ENCODE measurements at places on chromosomes 3 and 15.

DNA sequence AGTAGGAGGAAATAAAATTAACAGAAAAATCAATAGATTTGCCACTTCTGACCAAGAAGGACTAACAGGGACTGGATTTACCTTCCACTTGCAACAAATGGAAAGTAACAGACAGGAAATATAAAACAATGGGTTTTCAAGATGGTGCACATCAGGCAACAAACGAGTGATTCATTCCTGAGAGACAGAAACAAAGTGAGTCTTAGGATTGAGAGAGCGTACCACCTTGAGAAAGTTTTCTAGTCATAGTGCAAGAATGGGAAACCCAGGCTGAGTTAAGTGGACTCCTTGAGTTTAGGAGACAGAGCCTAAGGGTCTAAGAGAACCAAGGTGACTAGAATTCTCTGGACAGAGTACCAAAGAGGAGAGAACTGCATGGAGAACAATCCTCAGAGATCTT lies 101.7 kb downstream of the PPP2R3A start:
- DNase-seq = no peak

DNA sequence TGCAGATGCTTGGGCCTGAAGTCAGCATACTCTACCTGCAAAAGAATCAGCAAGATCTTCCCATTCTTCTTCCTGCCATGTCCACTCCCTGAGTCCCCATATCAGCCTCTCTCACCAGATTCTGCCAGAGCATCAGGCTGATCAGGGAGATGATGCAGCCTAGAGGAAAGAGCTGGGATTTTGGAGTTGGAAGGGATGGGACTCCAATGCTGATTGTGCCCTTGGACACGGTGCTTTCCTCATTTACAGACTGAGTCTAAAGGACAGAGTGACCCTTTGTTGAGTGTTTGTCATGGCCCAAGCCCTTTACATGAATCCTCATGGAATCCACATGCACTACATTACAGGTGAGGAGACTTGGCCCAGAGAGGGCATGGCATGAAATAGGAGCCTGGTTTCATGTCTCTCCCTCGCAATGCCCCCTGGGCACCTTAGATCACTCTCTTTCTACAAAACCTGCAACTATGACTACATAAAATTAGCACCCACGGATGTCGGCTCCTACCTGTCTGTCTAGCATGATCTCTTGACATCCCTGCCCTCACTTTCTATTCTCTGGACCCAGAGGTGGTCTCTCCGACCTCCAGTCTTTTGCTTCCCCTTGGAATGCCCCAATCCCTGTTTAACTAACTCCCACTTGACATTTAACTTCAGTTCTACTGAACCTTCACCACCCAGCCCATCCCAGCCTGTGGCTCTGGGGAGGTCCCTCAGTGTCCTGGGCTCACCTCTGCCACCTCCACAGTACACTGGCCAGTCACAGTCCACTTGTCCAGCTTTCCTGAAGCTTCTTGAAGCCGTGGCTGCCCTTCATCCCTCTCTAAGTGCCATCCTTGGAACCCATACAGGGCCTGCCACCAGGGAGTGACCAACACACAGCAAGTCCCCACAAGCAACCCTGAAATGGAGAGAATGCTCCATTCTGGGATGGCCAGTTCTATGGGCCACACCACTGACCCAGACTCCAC lies 173.5 kb downstream of the ABHD5 start:
- DNase-seq = no peak

- no peak for DNase-seq
These were observed 274.4 kb downstream of the ADAMTSL3 start for GRCh38 chr15:83928392-83928734.

GRCh38 chr3:112871735-112872134 lies 25.1 kb upstream of the CD200R1L start:
- DNase-seq = no peak

GRCh38 chr3:123036352-123037014 lies 8.9 kb upstream of the SEMA5B start:
- DNase-seq = no peak

DNA sequence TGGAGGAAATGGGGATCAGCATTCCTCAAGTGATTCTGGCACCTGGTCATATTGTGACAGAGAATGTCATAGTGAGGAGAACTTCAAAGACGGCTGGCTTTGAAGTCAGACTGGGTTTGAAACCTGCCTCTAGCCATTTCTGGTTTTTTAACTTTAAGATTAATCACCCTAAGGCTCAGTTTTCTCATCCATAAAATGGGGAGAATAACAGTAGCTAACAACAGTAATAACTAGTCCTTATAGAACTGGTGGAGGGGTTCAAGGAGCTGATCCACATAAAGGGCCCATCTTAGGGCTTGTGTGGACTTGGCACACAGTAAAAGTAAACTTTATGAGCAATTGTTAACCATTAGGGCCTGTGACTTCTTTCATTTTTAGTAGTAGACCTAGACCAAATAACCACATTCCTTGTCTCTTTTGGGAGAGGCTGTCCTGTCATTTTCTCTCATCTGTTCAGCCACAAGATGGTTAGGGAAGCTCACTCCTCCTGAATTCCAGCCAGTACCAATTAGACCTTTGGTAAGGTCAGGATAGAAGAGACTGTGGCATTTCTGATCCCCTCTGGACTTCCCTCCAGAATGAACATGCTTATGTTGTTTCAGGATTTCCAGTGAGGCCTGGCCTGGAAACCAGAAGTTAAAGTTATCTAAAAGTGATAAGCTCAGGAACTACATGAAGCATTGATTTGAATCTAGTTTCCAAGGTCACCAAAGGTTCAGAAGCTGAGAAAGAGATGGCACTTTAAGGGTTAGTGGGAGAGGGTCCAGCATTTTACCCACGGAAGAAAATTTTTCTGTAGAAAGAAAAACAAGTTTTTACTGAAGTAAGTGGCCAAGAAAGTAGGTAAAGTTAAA lies 159.3 kb upstream of the DPH6 start:
- DNase-seq = no peak

- DNase-seq = no peak
These were observed 44.4 kb downstream of the ITGA11 start for GRCh38 chr15:68387381-68388143.

- DNase-seq = no peak
These were observed 129.5 kb downstream of the ATP8B4 start for GRCh38 chr15:49989498-49989897.

- DNase-seq = no peak
These were observed 357.7 kb downstream of the CLSTN2 start for GRCh38 chr3:140292684-140293083.

DNA sequence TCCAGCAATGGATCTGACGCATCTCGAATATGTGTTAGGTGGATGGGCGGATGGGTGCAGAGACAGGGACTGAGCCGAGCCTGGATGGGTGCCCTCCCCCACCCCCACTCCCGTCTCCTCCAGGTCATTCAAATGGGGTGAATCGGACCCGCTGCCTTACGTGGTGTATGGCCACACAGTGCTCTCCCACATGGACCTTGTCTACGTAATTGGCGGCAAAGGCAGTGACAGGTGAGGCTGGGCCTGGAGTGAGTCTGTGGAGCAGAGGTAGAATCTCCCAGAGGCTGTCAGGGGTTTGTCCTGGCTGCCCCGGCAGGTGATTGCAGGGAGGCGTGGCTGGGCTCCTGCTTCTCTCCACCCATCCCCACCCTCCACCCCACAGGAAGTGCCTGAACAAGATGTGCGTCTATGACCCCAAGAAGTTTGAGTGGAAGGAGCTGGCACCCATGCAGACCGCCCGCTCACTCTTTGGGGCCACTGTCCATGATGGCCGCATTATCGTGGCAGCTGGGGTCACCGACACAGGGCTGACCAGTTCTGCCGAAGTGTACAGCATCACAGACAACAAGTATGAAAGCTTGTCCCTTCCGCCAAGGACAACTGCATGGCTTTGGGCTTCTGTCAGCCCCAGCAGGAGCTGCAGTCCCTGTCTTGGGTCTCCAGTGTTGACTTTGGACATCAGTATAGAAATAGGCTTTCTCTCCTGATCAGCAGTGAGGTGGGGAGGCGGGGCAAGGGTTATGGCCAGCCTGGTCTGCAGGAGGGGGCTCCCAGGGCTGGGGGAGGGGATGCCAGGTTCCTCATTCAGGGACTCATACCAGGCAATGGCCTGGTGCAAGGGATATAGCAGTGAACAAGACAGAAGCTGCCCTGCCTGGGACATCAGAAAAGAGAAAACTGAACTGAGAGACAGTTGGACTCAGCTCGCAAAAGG lies 3.4 kb downstream of the KLHL40 start:
- no peak for DNase-seq

DNA sequence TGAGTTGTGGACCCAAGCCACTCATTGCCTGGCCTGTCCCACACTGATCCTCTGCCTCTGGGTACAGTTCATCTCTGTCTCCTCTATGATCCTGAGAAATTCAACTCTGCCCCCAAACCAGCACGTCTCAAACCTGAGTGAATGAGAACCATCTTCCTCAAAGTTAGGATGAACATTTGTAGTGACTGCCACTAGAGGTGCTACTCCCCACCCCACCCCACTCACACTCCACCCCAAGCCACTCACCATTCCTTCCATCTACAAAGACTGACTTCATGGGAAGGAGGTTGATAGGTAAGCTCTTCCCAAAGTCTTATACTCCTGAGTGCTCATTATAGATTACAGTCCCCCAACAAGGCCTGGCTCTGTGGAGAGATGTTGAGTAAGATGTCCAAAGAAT lies 43.8 kb downstream of the NEK10 start:
- no peak for DNase-seq

DNA sequence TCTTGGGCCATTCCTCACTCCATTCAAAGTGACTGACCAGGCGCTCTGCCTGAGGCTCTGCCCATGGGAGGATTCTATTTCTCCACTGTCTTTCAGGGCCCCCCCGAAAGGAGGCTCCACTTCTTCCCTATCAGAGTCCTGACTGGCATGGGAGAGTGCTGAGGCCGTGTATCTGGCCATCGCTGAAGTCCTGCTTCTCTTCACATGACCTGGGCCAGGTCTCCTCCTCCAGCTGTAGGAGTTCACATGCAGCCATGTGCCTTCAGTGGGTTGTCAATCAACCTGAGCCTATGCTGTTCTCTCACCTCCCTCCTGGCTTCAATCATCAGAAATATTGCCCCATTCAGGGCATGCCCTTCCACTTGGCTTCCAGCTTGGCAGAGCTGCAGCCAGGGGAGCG lies 12.8 kb upstream of the APBA2 start:
- no peak for DNase-seq

DNA sequence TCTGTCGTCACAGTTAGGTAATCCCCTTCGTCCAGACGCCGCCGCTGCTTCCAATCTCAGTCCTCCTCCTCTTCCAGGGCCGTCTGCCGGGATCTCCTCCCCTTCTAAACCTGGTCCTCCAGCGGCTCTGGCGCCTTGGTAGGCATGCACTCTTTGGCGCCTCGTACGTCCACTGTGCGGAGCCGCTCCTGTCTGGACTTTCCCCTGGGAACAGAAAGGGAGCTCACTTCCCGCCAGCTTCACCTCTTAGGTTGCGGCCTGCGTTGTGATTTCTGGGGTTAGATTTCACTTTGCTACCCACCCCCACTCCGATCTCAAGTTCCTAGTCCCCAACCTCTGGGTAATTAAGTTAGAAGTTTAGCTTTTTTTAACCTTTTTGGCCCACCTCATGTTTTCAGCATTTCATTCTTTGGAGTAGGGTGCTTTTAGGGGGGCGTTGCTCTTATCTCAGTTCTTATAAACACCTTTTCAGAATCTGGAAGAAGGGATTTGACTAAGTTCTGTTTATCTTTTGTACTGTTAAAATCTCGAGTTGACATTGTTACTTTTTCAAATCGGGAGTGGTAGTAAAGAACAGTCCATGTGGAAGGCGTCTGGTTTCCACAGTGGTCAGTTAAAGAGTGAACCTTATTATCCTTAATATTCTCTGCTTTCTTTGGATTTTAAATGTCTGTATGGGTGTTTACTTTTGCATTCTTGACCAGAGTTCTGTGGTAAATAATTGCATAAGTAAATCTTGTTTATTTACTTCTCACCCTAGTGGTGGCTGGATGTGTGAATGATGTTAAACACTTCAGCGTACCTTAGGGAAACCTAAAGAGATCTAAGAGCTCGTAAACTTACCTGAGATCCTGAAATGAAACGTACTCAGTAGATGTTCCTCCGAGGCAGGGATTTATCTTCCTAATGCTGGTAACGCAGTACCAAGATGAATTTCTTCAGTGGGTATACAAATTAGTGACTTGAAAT lies 611 bp downstream of the CTDSPL2 start:
- peak; percentile 52 for DNase-seq

DNA sequence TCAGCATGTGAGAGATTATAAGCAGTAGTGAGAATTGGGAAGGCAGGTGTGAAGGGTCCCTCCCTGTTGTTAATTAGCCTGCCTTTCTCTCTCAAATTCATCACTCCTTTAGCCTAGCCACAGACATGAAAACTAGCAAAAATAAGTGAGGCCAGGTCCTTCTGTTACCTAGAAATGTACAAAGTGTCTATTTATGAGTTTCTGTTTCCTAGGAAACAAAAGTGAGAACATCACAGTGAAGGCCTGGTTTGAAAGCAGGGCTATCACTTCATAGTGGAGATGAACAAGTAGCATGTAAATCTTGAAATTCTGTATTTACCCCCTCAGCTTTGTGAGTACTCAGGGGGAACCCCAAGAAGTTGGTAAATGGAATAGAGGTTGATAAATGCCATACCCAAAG lies 78.2 kb upstream of the UMPS start:
- DNase-seq = no peak

DNA sequence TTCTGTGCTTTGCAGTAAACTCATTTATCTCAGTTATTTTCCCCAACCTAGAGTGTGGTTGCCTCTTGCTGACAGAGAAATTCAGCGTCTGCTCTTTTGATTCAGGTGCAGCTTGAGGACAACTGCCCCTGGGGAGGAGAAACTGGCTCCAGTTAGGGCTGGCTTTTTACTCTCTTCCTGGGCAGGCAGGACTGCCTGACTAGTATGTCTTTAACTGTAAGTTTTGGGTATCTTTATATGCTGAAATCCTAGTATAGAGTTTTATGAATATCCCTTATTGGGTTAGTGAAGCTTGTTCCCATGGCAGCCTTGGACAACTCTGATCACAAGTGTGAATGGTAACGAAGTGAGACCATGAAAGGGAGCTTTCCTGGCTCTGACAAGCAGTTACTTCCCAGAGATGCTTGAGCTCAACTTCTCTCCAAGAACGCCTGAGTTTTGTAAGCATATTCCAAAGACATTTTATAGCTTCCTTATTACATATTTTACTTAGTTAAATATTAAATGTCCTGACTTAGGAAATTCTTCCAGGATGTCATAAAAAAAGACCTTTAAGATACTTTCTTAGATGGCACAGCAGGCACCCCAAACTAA lies 27.1 kb downstream of the CCNB2 start:
- DNase-seq = no peak

GRCh38 chr3:190064659-190065058 lies 56.0 kb downstream of the P3H2 start:
- no peak for DNase-seq

GRCh38 chr15:78210349-78210717 lies 24.0 kb downstream of the ACSBG1 start:
- no peak for DNase-seq

DNA sequence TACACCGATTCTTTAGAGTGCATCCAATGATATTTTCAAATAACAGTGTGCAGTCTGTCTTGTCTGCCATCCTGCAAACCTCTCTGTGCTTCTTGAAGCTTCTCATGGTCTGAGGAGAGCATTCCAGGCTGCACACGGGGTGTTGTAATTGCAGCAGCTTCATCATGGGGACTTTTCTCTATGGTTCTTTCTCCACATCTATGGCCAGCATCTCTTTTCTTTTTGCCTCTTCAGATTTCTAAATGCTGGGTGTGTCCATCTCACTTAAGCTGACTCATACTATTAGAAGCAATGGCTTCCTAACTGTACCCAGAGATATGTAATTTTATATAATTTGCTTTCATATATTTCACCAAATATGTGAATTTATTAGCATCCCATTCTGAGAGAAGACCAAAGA lies 63.8 kb upstream of the EPHB3 start:
- DNase-seq = no peak

GRCh38 chr15:60809375-60809774 lies 330.4 kb upstream of the ICE2 start:
- no peak for DNase-seq

GRCh38 chr15:82597815-82598214 lies 49.3 kb downstream of the CPEB1 start:
- DNase-seq = no peak
